Calu3 (cell line): ENCODE measurements at places on chromosomes 1 and 21. TPM values are rescaled to one million over a fixed set of nuclear protein-coding genes. Genes with fewer than 3 reads are reported as not detected.

- DNase-seq = no peak
- no peak overlapping the region for H3K4me3 ChIP-seq
- H3K27me3 ChIP-seq = peaks cover 32% of the 10 kb centered on the region
- no peak overlapping the region for H3K27ac ChIP-seq
Measured at GRCh38 chr21:34276711-34277425, 86.9 kb upstream of the KCNE2 start.

LRRC71 gene
- total RNA-seq = not detected in 2 replicates

HSD3B2 gene
- not detected in 2 replicates for total RNA-seq

- no peak overlapping the region for H3K27ac ChIP-seq
- no peaks in the 10 kb centered on the region for H3K36me3 ChIP-seq
- H3K4me1 ChIP-seq = no peaks in the 10 kb centered on the region
- H3K27me3 ChIP-seq = no peaks in the 10 kb centered on the region
Measured at GRCh38 chr1:4939266-4939665, 284.9 kb downstream of the AJAP1 start.

GRCh38 chr1:42014823-42015222, 96.1 kb upstream of the HIVEP3 start:
- H3K4me1 ChIP-seq = peaks cover 17% of the 10 kb centered on the region
- no peak for DNase-seq
- no peak overlapping the region for H3K4me3 ChIP-seq
- H3K27me3 ChIP-seq = no peaks in the 10 kb centered on the region
- peaks cover 4% of the 10 kb centered on the region for H3K36me3 ChIP-seq

GRCh38 chr1:166237675-166238074, 70.9 kb upstream of the FAM78B start:
- no peak for DNase-seq
- H3K36me3 ChIP-seq = no peaks in the 10 kb centered on the region
- H3K27ac ChIP-seq = no peak overlapping the region
- H3K27me3 ChIP-seq = peaks cover 2% of the 10 kb centered on the region

LRRIQ3 gene
- total RNA-seq = 0.52 and 0.66 TPM in 2 replicates

DNA sequence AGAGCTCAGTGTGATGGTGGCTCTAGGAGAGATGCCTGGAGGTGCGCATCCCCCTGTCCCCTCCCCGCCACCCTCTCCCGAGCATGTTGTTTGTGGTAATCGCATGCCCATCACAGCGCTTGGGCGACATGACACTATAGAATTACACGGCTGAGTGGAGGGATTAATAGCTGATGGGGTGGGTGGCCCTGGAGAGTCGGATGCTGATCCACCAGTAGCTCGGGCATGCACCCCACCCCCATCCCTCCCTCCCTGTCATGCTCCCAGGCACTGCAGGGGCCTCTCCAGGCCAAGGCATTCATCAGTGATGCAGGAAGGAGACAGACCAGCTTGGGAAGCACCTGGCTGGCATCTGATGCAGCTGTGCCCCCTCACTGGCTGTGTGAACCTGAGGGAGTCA, 159.0 kb upstream of the IGSF21 start:
- DNase-seq = no peak
- no peak overlapping the region for H3K4me3 ChIP-seq
- H3K27me3 ChIP-seq = peaks cover 75% of the 10 kb centered on the region
- no peaks in the 10 kb centered on the region for H3K36me3 ChIP-seq

- no peak for DNase-seq
- no peak overlapping the region for H3K4me3 ChIP-seq
- no peaks in the 10 kb centered on the region for H3K36me3 ChIP-seq
- H3K4me1 ChIP-seq = no peaks in the 10 kb centered on the region
Measured at GRCh38 chr1:45107782-45108181, 95.7 kb downstream of the UROD start.

CDC42SE1 gene
- total RNA-seq = 103 and 110 TPM in 2 replicates

DNA sequence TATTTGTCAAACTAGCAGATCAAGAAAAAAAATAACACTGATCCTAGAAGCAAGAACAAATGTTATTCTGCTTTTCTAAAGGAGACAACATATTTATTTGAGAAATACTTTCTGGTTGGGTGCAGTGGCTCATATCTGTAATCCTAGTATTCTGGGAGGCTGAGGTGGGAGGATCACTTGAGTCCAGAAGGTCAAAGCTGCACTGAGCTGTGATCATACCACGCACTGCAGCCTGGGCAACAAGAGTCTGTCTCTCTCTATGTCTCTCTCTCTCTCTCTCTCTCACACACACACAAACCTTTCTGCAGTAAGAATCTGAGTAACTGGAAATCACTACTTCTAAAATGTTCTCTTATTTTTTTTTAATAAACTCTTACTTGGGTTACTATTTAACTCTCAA, 31.2 kb downstream of the PRPF38A start:
- DNase-seq = no peak
- H3K36me3 ChIP-seq = peaks cover 9% of the 10 kb centered on the region
- no peaks in the 10 kb centered on the region for H3K4me1 ChIP-seq
- no peak overlapping the region for H3K27ac ChIP-seq
- no peak overlapping the region for H3K4me3 ChIP-seq
